ENCODE measurements at places on chromosomes 5 and 9. TPM values are rescaled to one million over a fixed set of nuclear protein-coding genes. Genes with fewer than 3 reads are reported as not detected.

The PCDHA4 gene
- 1.8 TPM for total RNA-seq

The PCDHGA11 gene
- 10.0 TPM for total RNA-seq

The CCDC152 gene
- 1.6 TPM for total RNA-seq

The GDA gene
- total RNA-seq: 0.88 TPM

The SLCO4C1 gene
- 12.8 TPM for total RNA-seq

The DRD1 gene
- not detected for total RNA-seq

The ZNF354C gene
- total RNA-seq: 13.1 TPM

The ADRA1B gene
- total RNA-seq: 1.5 TPM

The PCDHGB1 gene
- total RNA-seq: 6.0 TPM

The PRLR gene
- total RNA-seq: 27.6 TPM

The DAP gene
- 50.1 TPM for total RNA-seq

The EIF4E1B gene
- total RNA-seq: not detected

The SPOCK1 gene
- total RNA-seq: 9.9 TPM

The DCTN3 gene
- total RNA-seq: 71.1 TPM

The SPATA31D4 gene
- total RNA-seq: not detected

The ANKRD34B gene
- total RNA-seq: 0.18 TPM

The PPP1R26 gene
- 24.2 TPM for total RNA-seq

The ATP6V0E1 gene
- total RNA-seq: 95.4 TPM

The FAM193B gene
- 50.7 TPM for total RNA-seq

The CDKN2B-AS1 gene
- total RNA-seq: not detected

The PSD2 gene
- 1.1 TPM for total RNA-seq

The RGMB gene
- total RNA-seq: 26.4 TPM

The SLC4A9 gene
- 21.8 TPM for total RNA-seq

The CDC14B gene
- total RNA-seq: 30.2 TPM

The RC3H2 gene
- total RNA-seq: 56.8 TPM

The CCDC192 gene
- not detected for total RNA-seq

The EDIL3 gene
- total RNA-seq: 28.2 TPM

The ZNF883 gene
- total RNA-seq: 6.5 TPM

The ANKRD18A gene
- 2.9 TPM for total RNA-seq

The TEX10 gene
- total RNA-seq: 33.9 TPM

The RETREG1 gene
- total RNA-seq: 41.3 TPM

The ELAVL2 gene
- 2.0 TPM for total RNA-seq

The BRD3OS gene
- total RNA-seq: 27.2 TPM

The ABLIM3 gene
- 5.7 TPM for total RNA-seq

The PCDHGA1 gene
- total RNA-seq: 1.1 TPM

The PALM2AKAP2 gene
- total RNA-seq: 20.7 TPM

The RORB gene
- total RNA-seq: 0.35 TPM

The MLANA gene
- 0.41 TPM for total RNA-seq

The HTR4 gene
- total RNA-seq: 0.35 TPM

The IL33 gene
- total RNA-seq: 11.8 TPM

The HRCT1 gene
- total RNA-seq: not detected

The NOL6 gene
- total RNA-seq: 22.0 TPM

The GAPVD1 gene
- 59.5 TPM for total RNA-seq

The TTC33 gene
- 17.2 TPM for total RNA-seq

The IFNA2 gene
- not detected for total RNA-seq

The PCAT7 gene
- 0.06 TPM for total RNA-seq
